ENCODE measurements at places on chromosomes 7 and 10.

DNA sequence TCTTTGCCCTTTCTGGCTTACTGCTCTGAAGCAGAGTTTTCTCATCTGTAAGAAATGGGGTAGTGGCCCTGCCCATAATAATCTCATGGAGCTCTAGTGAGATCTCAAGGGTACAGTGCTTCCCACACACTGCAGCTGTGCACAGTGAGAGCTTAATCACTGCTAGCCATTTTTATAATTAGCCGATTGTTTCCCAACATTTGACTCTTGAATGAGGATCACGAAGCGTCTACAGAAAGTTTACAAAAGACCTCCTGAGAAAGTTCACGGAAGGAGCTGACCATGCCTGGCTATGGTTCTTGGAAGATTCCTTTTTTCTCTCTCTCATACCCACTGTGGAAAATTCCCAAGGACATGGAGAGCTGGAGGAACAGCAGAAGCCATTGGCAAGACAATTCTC is 70.4 kb downstream of the FAM171A1 start:
- DNase-seq: no peak

GRCh38 chr7:26900251-26900650 is 35.9 kb upstream of the SKAP2 start:
- DNase-seq: no peak

DNA sequence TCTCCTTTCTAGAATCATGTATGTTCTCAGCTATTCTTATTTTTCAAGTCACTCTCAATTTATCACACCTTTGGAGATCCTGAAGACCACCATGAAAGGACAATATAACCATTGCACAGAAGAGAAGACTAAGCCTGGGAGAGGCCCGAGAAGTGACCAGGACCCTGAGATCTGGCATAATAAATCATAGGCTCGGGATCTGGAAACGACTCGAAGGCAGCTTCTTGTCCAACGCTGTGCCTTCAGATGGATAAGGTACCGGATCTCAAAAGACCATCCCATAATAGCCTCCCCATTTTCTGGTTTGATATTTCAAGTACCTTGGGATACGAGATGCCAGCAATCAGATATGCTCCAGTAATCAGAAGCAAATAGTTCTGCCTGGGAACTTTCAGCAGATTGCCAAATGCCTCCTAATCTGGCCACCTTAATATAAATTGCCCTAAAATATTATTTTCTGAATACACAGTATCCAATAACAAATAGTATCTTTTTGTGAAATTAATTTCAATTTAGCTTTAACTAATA is 179.2 kb upstream of the ZMIZ1 start:
- no peak for DNase-seq

DNA sequence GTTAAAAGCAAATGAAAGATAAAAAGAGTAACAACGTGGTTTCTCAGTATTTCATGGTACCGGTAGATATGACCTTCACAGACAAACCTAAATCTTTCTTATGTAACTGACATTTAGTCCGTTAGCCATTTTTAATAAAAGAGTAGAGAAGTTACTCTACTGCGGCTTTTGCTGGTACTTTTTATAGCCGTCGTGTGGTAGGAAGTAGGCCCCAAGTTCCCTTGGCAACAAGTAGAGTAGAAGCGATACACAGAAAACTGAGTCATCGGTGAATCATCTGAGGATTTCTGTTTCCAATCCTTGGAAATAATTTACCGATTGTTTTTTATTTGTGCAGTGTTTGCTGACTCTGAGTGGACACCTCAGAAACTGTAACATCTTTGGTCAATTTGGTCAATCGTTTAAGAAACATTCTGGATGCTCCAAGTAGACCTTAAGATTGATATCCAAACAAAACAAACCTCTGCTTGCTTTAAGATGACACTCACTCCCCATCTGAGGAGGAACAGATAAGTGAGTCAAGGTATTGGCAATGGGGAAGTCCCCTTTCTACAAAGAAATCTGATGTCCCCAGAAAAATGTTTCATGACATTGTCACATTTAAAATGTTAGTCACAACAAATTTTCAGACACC is 63.9 kb upstream of the AHR start:
- peak; percentile 90 for DNase-seq

- no peak for DNase-seq
These were observed 124.0 kb downstream of the AOAH start for GRCh38 chr7:36600314-36600682.

GRCh38 chr7:87038993-87039690 is 20.3 kb downstream of the ELAPOR2 start:
- no peak for DNase-seq

GRCh38 chr7:17070231-17070708 is 188.5 kb upstream of the AGR3 start:
- DNase-seq: no peak

- peak; percentile 63 for DNase-seq
These were observed 142.6 kb upstream of the LSM8 start for GRCh38 chr7:118041251-118041878.

Measured in epithelial cell of esophagus (primary cell).